ENCODE measurements at places on chromosomes 6 and 20.

DNA sequence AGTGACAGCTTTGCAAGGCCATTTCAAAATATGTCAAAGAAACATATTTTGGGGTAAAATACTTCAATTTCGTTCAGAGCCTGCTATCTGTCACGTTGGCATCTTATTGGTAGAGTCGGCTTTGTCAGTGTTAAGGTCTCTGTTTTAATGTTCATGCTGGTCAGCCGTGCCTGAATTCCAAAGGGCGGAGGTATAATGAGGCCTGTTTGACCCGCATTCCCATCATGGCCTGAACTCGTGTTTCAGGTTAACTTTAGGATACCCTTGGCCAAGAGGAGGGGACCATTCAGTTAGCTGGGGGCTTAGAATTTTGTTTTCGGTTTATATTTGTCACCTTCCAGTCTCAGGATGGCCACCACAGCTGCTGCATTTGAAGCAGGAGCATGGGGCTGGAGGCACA is 236.4 kb downstream of the NFATC2 start:
- DNase-seq: no peak

- DNase-seq: peak; percentile 6
Measured at GRCh38 chr20:53322651-53323050, 271.0 kb downstream of the ZNF217 start.

GRCh38 chr20:48722002-48722731 is 105.6 kb downstream of the PREX1 start:
- no peak for DNase-seq

DNA sequence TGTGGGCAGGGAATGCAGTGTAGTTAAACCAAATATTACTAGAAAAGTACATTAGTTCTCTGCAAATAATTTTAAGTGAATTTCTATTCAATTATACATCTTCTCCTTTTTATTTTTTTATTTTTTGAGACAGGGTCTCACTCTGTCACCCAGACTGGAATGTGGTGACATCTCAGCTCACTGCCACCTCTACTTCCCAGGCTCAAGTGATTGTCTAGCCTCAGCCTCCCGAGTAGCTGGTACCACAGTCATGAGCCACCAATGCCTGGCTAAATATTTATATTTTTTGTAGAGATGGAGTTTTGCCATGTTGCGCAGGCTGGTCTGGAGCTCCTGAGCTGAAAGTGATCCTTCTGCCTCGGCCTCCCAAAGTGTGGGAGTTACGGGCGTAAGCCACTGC is 76.1 kb downstream of the ITCH start:
- DNase-seq: no peak

DNA sequence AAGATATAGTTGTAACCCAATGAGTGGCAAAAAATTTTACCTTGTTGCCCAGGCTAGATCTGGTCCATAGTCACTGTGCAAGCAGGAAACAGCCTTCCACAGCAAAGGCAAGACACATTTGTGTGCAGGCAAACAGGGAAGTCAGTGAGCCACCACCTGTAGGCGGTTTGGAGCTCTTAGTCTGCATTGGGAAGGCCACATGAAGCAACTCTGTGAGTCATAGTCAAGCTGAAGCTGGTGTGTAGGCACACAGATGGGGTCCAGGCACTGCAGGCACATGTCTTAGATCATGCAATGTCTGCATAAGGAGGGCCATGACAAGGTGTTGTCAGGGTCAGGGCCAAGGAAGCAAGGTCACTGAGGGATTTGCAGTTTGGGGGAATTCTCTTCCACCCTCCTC is 543.2 kb upstream of the EPHA7 start:
- DNase-seq: no peak

DNA sequence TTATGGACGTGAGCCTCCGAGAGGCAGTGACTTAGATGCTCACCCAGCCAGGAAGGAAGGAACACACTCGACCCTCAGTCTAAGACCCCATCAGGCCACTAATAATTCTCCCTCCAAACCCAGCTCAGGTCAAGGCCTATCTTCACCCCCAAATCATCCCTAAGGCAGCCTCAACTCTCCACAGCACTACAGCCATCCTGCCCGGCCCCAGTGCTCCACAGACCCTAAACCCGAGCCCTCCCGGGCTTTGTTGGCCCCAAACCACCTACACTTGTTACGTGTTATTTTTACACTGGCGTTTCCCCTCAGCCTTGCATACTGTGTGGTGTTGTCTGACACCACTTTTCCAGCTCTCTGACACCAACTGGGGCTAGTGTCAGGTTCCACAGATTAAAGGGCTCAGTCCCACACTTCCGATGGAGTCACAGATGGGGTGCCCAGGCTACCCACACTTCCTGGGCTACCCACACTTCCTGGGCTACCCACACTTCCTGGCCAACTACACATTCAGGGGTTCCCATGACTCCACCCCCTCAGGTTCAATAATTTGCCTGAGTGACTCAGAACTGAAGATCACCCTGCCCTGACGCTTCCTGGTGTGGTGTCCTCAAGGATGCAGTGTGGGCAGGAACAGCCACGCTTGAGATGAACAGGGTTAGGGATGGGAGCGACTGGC is 25.3 kb downstream of the RBCK1 start:
- DNase-seq: peak; percentile 81

- no peak for DNase-seq
Measured at GRCh38 chr20:460707-461106, 1.6 kb downstream of the TBC1D20 start.

- no peak for DNase-seq
Measured at GRCh38 chr6:129996387-129996786, 22.0 kb upstream of the L3MBTL3 start.

- DNase-seq: no peak
Measured at GRCh38 chr6:169158174-169158573, 95.5 kb downstream of the THBS2 start.

- DNase-seq: no peak
Measured at GRCh38 chr20:58636983-58637421, 14.1 kb upstream of the STX16 start.

DNA sequence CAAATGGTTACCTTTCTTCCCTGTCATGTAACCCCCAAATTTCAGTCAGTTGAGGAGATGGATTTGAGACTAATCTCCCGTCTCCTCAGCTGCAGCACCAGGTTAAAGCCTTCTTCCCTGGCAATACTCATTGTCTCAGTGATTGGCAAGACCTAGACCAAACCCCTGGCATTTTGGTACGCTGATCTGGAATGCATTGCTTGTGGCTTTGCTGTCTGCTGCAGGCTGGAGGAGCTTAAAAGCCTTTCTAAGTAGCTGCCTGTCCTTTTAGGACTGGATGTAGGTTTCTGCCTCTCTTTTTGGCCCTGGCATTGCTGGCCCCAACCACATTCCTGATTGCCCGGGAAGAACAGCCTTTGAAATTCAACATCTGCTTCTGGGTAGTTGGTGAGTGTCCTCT is 729.6 kb upstream of the GJE1 start:
- DNase-seq: no peak

- DNase-seq: no peak
Measured at GRCh38 chr20:402496-402885, 5.6 kb upstream of the RBCK1 start.

GRCh38 chr6:27694547-27694874 is 217.7 kb downstream of the OR2B2 start:
- DNase-seq: no peak

- DNase-seq: no peak
Measured at GRCh38 chr20:57743450-57744095, 33.8 kb upstream of the PMEPA1 start.

DNA sequence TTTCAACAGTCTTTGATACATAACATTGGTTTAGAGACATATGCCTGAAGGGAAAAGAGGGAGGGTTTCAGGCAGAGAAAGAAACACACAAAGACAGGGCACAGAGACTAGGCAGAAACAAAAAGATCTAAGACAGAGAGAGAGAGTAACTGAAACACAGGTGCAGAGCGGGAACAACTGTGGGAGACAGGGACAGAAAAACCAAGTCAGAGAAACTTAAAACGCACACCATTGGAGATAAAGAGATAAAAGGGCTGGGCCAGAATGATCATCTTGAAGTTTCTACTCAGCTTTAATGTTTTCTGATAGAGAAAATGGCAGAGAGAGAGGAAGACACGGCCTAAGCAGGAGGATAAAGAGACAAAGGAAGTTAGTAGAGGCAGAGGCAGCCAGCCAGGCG is 11.8 kb downstream of the UNC5CL start:
- no peak for DNase-seq

DNA sequence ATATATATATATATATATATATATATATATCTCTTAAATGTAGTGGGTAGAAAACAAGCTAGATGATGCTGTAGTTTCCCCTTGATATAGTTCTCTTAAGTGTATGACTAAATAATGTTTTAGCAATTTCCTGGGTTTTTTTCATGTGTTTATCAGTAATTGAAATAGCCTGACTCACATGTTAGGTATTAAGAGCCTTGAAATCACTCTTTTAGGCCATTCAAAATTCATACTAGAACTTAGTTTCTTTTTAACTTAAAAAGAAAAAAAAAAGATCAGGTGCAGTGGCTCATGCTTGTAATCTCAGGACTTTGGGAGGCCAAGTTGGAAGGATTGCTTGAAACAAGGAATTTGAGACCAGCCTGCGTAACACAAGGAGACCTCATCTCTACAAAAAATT is 44.1 kb downstream of the NKX2-4 start:
- no peak for DNase-seq

DNA sequence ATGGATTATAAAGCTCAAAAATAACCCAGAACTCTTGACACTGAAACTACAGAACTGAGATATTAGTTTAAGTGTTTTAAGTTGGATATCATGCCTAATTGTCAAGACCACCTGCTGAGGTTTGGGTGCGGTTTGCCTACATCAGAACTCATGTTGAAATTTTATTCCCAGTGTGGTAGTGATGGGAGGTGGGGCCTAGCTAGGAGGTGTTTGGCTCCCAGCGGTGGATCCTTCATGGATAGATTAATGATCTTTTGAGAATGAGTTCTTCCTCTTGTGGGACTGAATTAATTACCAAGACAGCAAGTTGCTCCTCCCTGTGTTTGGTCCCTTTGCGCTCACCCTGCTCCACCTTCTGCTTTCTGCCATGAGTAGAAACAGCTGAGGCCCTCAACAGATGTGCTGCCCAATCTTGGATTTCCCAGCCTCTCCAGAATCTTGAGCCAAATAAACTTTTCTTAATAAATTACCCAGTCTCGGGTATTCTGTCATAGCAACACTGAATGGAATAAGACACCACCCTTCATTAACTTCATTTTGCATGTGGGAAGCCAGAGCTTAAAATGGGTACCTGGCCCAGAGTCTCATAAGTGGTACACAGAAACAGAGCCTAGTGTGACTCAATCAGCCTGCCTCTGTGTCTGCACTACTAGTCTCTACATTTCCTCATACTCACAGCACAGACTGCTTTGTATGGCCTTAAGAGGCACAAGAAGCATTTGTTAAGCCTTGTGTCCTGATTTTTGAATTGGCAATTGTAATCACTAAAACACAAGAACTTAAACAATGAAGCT is 158.4 kb downstream of the IBTK start:
- no peak for DNase-seq

- DNase-seq: no peak
Measured at GRCh38 chr6:153101461-153101860, 29.6 kb downstream of the RGS17 start.

GRCh38 chr20:30168025-30168799 is 1089.3 kb upstream of the DEFB115 start:
- DNase-seq: peak; percentile 34

DNA sequence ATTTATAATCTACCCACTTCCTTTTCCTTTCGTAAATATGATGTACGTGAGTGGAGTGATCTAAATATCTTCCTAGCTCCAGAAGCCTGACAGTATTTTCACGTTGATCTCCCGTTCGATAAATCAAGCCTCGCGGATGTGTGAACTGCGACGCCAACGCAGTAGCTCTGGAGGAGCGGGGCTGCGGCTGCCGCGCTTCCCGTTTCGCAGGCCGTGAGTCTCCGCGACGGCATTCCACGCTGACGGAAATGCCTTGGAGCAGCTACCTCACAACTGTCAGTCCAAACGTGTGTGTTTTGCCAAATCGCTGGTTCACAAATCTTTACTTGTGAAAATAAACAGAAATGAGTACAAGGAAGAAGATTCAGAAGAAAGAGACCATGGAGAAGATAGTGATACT is 41.2 kb downstream of the BTBD3 start:
- DNase-seq: no peak

DNA sequence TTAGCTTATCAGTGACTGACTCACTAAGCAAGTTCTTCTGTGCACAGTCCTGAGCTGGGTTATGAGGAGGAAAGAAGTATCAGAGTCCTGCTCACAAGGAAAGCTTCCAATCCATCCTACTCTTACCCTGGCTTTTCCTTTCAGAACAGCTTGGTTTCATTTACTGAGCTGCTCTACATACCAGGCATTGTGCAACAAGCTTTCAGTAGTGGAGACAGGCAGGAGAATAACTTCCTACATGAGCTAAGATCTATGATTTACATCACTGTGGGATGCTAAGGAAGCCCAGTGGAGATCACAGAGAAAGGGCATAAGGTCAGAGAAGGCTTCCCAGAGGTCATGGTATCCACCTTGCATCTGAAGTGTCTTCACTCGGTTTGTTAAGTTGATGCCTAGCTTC is 144.5 kb downstream of the MAP3K7 start:
- no peak for DNase-seq

DNA sequence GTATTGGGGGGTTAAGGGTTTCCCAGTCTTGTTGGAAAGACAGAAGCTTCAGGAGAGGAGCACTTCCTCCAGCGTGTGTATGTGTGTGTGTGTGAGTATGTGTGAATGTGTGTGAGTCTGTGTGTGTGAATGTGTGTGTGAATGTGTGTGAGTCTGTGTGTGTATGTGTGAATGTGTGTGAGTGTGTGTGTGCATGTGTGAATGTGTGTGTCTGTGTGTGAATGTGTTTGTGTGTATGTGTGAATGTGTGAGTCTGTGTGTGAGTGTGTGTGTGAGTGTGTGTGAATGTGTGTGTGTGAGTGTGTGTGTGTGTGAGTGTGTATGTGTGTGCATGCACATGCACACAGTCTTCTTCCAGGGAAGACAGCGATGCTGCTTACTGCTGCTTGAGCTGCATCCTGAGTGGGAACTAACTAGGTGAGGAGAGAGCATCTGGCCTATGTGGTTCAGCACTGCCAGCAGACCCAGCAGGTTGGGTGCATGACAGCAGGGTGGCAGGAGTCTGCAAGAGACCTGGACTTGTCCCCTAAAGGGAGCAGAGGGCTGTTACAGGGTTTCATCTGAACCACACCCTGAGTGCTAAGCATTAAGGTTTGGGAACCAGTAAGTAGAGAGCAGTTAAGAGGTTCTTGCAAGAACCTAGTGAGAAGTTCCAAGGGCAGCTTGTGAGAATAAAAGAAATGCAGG is 22.7 kb upstream of the CCND3 start:
- no peak for DNase-seq

DNA sequence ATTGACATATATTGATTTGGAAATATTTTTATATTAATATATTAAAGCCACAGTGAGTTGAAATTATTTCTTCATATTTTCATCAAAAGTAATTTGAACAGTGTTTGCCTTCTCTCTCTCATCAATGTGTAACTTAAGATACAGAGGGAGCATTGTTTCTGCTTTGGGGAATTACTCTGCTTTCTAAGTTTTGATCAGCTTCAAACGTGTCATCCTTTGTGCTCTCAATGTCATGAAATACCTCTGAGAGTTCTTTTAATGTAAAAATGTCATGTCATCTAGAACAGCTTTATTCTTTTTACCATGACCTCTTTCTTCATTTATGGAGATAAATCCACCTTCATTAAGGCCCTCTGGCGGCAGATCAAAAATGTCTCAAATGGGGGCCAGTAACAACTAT is 259.4 kb upstream of the STXBP5 start:
- DNase-seq: no peak
